ENCODE measurements at places on chromosomes 16 and 17.

DNA sequence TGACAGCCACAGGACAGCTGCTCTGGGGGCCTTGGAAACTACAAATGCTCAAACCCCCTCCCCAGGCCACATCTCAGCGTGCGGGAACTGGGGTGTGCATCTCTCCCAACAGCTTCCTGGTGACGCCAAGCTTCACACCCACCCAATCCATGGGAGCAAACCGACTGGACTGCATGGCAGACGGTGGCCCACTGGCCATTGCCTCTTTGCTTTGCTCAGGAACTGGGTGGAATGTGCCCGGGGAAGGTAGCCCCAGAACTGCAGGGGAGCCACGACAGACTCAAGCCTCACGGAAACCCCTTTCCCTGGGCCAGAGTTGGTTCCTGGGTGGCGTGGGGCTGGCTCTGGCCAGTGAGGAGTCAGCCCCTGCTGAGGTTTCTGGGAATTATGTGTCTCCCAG, 5.2 kb upstream of the C16orf95 start:
- no peak for DNase-seq

DNA sequence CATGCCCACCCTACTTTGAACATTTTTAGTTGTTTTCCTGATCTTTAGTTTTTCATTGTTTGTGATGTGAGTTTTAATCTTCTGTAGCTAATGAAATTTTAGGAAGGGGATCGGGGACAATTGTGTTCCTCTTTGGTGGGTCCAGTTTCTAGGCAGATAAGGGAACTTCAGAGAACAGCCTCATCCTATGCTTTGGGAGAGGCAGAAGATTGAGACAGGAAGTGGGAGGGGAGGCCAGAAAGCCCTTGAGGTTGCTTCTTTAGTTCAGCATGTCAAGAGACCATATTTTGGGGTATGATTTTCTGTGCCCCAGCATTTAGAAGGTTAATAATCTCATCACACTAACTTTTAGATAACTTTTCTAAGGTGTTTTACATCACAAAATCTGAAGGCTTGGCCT, 191.0 kb downstream of the TANC2 start:
- no peak for DNase-seq

DNA sequence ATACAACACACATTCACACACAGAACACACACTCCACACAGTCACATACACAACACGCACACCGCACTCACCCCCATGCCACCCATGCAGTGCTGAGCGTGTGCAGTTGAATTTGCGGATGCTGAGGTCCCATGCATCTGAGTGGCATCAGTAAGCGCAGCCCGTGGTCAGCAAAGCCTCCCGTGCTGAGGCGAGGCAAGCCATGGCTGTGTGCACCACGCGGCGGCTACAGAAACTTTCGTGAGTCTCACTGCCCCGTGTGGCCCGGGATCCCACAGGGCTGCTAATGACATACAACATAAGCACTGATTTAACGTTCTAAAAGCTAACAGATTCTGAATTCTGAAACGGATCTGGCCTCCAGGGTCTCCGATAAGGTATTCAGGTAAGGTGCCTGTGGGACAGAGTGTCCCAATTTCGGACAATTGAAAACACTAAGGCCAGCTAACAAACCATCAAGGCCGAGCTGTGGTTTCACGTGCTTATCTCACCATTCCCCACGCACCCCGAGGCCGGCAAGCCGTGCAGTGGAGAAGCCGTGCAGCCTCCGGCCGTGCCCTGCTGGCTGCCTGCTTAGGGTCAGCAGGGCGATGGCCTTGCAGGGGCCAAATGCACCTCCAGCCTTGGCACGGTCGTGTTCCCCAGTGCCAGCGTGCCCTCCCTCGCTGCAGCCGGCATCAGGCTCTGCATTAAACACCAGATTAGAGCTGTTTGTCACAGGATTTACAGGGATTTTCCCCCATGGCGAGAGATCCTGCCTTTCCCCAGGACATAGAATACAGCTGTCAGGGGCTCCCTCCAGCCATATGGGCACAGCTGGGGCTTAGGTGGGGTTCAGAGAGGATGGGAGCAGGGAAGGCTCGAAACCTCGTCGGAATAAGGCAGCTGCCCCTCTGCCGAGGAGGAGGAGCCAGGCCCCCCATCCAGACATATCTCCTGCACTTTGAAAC, 191.7 kb downstream of the C16orf95 start:
- no peak for DNase-seq

DNA sequence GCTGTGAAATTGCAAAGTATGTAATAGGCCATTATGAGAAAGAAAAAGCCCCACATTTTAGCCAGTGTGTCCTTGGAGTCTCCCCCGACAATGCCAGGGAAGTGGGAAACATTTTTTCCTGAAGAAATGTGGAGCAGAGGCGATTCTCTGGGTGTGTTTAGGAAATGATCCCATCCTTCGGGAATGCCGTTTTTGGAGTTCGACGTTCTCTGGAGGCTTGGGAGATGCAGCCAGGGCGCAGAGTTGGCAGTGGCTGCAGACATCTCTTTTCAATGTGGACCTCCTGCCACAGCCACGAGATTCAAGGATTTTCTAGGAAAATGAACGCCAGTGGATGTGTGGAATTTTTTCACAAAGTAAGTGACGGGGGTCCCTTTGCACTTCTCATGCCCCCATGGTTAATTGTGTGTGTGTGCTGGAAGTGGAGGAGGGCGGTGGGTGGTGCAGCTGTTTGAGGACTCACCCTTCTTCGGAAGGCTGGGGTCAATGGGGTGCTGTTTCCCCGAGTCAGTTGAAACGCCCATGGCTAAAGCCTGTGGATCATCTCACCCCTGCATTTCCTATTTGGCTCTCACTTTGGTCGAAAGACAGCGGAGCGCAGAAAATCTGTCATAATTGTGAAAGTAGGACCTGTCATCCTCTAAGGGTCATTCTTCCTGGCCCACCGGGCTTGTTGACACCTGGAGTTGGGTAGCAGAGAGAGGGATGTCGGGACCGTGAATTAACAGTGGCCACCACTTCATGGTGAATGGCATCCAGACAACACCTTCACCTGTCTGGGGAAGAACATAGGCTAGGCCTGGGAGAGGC, 73.2 kb downstream of the CMIP start:
- peak; percentile 81 for DNase-seq

DNA sequence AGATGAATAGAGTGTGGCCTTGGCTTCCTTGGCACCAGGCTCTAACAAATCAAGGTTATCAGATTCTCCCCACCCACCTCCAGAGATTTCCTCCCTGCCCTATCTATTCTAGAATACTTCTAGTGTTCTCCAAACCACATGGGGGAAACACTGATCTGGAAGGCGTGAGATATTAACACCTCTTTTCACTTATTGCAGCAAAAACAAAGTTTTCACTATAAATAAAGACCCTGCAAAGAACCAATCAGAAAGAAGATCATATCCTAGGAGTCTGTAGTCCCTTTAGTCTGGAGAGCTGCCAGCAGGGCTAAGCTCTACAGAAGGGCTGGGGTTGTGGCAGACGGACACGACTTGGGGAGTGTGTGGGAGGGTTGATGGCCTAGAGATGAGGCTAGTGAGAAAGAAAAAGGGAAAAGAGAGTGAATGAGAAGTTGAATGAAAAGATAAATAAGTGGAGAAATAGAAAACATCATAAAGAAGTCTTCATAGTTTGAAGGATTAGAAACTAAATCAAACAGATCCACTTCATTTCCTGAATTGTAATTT, 8.6 kb upstream of the SKAP1 start:
- DNase-seq, result no peak
